ENCODE measurements at places on chromosomes 11 and 22.

DNA sequence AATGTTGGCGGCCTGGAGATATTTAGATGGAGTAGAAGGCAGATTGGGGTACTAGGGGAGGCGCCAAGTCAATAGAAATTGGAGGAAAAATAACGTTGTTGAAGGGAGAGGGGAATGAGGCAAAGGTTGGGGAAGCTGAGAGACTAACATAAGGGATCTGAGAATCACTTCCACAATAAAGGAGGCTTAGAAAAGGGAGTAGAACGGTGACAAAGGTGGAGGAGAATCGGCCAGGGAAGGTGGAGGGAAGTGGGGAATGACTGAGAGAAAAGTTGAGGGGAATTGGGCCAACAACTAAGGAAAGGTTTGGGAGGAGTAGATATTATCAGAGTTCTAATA lies 510 bp downstream of the PPME1 start:
- no peak for DNase-seq

DNA sequence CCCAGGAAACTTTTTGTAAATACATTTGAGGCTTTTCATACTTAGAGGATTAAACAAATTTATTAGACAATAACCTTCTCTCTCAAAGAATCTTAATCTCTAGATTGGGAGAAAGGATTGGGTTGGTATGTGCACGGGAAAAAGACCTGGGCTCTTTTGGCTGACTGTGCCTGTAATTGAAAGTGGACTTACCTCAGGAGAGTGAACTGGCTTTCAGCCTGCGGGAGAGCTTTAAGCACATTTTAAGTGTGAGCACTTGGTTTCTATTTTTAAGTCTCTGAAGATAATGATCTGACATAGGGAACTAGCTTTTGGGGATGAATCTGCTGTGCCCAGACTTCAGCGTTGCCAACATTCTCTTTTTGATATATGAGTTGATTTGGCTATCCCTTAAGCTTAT lies 35.8 kb downstream of the UVRAG start:
- no peak for DNase-seq

GRCh38 chr11:92272651-92273050 lies 48.0 kb downstream of the FAT3 start:
- DNase-seq = no peak

DNA sequence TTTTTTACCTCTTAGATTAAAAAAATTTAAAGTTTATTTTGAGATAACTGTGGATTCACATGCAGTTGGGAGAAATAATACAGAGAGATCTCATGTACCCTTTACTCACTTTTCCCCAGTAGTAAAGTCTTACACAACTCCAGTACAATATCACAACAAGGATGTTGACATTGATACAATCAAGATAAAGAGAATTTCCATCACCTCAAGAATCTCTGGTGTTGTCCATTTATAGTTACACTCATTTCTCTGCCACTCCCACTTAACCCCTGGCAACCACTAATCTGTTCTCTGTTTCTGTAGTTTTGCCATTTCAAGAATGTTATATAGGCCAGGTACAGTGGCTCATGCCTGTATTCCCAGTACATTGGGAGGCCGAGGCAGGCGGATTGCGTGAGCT lies 10.5 kb upstream of the ZBED5 start:
- no peak for DNase-seq

DNA sequence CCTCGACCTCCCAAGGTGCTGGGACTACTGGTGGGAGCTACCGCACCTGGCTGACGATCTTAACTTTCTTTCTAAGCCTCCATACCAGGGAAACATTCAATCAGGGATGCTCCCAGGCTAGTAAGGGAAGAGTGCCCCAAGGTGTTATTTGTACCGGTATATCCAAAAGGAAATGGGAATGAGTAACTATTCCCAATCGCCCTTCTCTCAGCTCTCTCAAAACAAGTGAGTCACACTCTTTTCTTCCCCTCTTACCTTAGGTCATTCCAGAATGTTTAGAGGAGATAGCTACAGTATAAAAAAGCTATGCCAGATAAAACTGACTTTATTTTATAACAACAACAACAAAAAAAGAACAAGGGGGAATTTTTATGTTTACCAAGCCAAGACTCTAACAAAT lies 13.7 kb downstream of the DCDC1 start:
- DNase-seq = no peak

GRCh38 chr11:10605941-10606381 lies 37.5 kb upstream of the LYVE1 start:
- DNase-seq = no peak

Data from liver (tissue), 10 donors.